ENCODE measurements at places on chromosomes 2 and 18. TPM values are rescaled to one million over a fixed set of nuclear protein-coding genes. Genes with fewer than 3 reads are reported as not detected.
A peak's percentile ranks its signal among the peaks of the same experiment; 100 is the strongest.

DNA sequence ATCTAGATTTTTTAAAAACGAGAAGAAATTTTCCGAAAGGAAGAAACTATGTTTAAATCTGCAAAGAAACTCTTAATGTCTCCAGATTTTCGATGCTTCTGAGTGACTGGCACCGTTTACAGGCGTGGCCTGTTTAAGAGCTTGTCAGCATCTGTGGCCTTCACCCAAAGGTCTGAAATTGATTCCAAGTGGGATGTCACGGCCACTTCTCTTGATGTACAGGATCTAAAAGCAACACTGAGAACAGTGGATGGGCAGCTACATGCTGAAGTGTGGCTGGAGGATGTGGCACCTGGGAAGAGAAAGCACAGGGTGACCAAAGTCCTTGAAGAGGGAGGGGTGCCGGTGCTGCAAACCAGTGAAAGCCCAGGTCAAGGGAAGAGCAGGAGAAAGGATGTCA, 28.0 kb downstream of the EMILIN2 start:
- DNase-seq, result no peak

GRCh38 chr2:220999356-220999755, 572.7 kb downstream of the EPHA4 start:
- no peak for DNase-seq

DNA sequence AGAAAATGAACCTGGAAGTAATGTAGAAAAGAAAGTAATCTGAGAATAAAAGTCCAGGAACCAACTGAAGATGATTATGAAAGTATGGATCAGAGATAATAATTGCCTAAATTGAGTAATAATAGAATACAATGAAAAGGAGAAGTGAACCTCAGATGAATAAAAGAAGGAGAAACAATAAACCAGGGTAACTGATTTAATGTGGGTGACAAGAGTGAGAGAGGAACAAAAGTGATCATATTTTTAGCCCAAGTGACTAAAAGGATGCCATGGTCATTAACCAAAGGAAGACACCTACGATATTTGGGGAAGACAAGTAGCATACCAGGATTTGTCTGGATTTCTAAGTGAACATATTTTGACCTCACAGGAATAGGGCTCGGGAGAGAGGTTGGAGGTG, 600.6 kb downstream of the RNF144A start:
- DNase-seq, result no peak

GRCh38 chr2:206942592-206943478, 3.5 kb downstream of the CPO start:
- no peak for DNase-seq

- no peak for DNase-seq
Observed at GRCh38 chr2:110791435-110791834, 59.1 kb downstream of the ACOXL start.

- DNase-seq, result peak; percentile 49
Observed at GRCh38 chr2:37415128-37415820, 70.8 kb downstream of the QPCT start.

DNA sequence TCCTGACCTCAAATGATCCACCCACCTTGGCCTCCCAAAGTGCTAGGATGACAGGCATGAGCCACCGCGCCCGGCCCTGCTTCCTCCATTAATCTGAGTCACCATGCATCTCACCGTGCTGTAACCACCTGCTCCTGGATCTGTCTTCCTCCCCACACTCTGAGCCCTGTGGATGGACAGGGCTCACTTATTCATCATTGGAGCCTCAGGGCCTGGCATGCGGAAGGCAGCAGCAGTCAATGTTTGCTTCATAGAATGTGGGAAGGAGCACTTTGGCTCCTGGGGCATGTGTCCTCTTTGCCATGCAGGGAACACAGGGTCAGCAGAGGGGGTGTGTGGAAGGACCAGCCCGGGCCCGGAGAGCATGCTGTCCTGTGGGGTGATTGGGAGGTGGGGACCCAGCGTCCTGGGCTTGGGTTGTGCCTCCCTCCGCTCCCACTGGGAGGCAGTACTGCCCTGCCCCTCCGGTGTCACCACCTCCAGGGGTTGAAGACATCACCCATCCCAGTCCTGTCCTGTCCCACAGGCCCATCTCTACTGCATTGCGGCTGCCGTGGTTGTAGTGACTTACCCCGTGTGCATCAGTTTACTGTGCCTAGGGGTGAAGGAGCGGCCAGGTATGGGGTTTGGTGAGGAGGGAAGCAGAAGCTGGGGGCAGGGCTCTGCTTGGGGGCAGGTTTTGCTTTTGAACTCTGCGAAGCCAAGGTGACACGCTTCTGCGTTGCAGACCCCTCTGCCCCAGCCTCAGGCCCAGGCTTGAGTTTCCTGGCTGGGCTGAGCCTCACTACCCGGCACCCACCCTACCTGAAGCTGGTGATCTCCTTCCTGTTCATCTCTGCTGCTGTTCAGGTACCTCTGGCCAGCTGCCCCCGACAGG, 11.5 kb downstream of the MFSD2B start:
- DNase-seq, result no peak

DNA sequence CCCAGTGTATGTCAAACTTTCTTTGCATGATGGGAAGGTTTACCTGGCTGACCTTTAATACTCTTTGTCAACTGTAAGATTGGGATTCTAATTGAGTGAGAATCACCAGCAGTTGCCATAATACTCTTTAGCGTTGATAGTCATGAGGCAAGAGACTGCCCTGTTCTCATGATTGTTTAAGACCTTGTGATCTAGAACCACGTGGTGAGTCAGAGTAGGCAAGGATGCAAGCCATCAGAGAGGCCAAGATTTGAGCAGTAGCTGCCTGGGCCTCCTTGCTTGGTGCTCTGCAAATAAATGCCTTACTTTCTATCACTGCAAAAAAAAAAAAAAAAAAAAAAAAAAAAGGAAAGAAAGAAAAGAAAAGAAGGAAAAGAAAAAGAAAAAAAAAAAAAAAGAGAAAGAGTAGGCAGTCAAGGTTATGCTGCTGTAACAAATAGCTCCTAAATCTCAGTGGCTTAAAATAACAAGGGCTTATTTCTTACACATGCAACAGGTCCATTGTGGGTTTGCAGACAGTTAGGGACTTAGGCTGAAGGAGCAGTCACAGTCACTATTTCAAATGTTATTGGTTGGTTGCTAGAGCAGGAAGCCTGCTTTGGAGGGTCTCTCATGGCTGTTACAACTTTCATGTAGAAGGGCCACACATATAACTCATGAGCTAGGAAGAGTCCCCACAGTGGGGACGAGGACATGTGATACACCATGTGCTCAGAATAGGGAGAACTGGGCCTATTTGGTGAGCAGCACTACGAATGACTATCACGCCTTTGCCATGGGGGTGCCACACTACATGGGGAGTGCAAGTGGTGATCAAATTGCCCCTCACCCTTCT, 21.7 kb downstream of the IL1R2 start:
- no peak for DNase-seq

GRCh38 chr18:42784632-42785031, 330.9 kb downstream of the RIT2 start:
- no peak for DNase-seq

DNA sequence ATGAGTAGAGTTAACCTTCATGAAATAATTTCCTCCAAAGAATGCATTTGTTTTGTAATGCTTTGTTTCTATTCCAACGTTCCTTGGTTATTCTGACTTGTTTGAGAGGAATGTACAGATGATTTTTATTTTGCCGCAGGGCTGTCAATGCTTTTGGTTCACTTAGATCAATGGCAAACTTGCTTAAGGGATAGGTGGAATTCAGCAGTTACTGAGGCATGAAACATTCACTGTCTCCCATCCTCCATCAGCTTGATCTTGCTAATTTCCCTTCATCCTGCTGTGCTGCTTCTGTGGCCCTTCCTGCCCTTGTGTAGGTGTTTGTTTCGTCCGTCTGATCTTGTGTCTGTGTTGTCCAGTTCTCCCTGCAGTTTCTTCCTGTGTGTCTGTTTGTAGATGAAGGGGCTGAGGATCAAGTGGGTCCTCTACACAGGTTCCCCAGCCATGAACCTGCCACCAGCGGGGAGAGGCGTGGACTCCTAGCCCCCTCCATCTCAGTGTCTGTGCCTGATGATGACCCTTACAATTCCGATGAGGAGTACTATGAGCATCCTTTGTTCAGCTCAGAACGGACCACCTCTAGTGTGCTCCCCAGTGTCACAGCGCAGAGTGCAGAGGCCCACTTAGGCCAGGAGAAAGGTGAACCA, 84.2 kb upstream of the UNC80 start:
- no peak for DNase-seq

DNA sequence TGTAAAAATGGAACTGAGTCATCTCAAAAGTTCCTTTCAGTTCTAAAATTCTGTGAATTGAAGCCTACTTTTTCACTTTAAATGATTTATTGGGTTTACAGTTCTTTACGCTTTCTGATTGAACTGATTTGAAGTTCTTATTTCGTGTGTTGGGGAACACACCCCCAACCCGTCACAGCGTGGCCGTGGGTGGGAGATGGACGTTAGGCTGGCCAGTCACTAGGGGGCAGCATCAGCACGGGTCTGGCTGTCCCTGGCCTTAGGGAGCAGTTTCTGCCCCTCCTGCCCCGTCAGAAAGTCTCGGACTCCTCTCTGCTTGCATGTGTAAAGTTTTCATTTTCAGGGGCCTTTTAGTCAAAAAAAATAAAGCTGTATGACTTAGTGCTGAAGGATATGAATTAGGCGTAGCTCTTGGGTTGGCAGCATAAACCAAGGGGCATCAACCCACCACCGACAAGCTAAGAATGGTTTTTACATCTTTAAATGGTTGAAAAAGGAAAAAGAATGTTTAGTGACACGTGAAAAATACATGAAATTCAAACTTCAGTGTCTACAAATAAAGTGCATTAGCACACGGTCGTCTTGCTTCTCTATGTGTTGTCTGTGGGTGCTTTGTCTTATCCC, 63.4 kb downstream of the ZCCHC2 start:
- peak; percentile 72 for DNase-seq

GRCh38 chr2:66714610-66715009, 279.7 kb downstream of the MEIS1 start:
- no peak for DNase-seq

DNA sequence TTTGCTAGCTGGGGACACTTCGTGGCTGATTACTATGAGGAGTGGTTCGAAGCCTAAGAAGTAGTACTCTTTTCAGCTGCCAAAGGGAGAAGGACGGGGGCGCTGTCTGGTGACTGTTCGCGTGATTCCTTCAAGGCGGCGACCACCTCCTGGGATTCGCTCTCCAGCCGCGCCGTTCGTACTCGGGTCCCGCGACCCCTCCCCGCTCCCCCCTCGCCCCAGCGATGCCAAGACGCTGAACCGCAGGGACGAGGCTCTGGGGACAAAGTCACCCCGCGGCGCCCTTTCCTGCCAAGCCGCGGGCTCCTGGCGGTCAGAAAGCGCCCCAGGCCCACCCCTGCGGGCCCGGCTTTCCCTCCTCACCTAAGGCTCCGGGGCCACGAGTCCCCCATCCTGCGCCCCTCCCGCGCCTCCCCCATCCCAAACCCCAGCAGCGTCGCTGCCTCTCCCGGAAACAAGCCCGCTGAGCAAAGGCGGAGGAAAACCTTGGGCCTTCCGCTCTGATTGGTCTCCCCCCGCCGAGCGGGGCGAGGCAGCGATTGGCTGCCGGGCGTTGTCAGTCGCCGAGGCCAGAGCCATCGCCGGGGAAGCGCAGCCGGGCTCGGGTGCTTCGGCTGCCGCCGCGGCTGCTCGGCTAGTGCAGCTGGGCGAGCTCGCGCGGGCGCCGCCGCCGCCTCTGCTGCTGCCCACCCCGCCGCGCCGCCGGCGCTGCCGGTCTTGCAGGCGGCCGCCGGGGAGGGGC, 404.3 kb downstream of the XIRP2 start:
- peak; percentile 86 for DNase-seq

- no peak for DNase-seq
Observed at GRCh38 chr2:120461092-120461491, 115.2 kb downstream of the INHBB start.

DNA sequence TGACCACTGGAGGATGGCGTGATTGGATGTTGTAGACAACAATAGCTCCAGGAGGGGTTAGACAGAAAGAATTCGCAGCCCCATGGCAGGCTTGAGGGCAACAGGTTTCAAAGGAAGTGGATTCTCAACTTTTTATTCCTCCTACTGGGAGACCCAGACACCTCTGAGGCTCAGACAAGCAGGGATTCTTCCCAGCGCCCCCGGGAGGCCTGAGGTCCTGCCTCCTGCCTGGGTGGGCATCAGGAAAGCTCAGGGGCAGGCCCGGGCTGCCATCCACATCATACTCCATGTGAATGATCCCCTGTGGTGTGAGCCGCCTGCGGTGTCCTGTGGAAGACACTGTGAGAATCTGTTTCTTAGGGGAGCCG, 203.5 kb downstream of the CYP26B1 start:
- no peak for DNase-seq

GRCh38 chr2:180516232-180516631, 464.2 kb upstream of the UBE2E3 start:
- no peak for DNase-seq

DNA sequence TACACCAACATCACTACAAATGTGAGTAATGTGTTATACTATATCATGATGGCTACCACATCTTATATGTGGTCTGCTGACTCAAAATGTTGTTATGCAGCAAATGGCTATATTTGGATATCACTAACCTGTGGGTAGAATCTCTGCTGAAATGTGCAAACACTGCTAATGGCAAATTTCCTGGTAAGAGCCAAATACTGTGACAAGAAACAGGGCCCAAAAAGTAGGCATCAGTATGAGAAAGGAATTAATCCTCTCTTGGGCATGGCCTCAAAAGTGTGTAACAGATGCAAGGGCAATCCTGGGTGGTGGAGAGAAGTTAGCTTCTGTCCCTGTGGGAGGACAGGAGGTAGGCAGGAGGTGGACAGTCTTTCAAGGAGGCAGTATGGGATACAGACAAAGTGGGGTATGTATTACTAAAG, 13.3 kb downstream of the ATF2 start:
- DNase-seq, result peak; percentile 84

- peak; percentile 20 for DNase-seq
Observed at GRCh38 chr2:69817729-69818501, 11.5 kb upstream of the GMCL1 start.

The SULT1C4 gene
- total RNA-seq, result 0.32 TPM

The ASXL2 gene
- total RNA-seq, result 13.8 TPM

The CRYGC gene
- not detected for total RNA-seq

The ANKRD29 gene
- 0.43 TPM for total RNA-seq

The TTC32 gene
- total RNA-seq, result 9.9 TPM

The TMEM169 gene
- total RNA-seq, result 0.43 TPM

All from fibroblast of villous mesenchyme (primary cell).